ENCODE measurements at places on chromosomes 7 and 10.

- DNase-seq, result no peak
Measured at GRCh38 chr7:22651534-22652243, 75.3 kb upstream of the IL6 start.

GRCh38 chr10:115209133-115209532 lies 116.0 kb downstream of the ATRNL1 start:
- DNase-seq, result no peak

DNA sequence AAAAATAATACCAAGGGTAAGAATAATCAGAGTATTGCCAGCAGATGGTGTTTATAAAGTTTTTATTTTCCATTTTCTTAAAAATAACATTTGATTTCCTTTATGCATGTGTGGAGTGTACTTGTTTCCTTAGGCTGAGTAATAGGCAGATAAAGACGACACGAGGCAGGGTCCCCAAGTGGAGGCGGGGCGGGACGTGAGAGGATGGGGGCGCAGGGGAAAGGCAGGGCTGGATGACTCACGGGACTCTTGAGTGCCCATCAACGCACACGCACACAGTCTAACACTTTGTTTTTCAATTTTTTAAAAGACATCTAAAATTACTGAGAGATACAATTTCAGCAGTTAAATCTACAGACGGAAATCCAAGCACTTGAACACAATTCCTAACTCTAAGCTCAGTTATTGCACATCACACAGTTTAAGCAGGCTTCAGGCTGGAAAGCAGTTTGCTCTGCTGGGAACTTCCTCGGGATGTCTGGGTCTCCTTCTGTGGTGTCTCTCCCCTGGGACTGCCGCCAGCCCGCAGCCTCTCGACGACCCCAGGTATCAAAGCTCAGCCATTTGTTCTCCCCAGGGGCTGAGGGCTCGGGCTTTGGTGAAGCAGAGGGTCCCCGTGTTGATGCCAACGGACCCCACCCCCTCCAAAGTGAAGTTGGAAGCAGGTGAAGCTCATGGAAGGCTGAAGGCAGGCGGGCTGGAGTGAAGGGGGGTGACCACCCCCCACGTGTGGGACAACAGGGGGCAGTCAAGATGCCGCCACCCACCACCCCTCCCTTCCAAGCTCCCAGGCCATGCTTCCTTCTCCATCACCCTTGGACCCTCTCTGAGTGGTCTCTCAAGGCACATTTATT lies 29.1 kb downstream of the SPOCK2 start:
- DNase-seq, result no peak

GRCh38 chr7:157570531-157571200 lies 233.9 kb downstream of the DNAJB6 start:
- no peak for DNase-seq

GRCh38 chr10:71975871-71976725 lies 11.9 kb downstream of the CHST3 start:
- DNase-seq, result no peak

DNA sequence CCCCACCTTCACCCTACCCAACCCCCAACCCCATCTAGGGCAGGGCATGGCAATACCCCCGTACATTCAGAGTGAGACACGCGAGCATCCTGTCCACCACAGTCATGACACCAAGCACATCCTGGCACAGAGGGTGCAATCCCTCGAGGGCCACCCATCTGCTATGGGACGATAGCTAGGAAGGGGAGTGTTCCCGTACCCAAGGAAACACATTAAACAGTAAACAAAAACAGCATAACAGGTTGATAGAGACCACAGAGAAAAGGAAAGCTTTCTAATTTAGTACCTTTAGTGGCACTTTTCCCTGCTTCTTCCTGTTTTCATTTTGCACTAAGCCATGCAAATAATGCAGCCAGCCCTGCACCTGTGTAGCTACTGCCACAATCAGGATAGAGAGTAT lies 2.3 kb upstream of the SMKR1 start:
- no peak for DNase-seq

DNA sequence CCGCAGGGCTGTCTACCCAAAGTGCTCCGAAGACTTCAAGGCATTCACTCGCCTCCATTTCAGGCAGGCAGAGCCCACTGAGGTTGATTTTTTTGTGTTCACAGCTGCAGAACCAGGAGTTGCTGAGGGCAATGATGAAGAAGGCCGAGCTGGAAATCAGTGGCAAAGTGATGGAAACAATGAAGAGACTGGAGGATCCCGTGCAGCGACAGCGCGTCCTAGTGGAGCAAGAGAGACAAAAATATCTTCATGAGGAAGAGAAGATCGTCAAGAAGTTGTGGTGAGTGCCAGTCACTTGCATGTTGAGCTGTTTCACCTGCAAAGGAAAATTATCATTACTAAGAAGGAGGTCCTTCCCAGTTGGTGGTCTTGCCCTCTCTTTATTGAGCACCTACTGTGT lies 210.5 kb downstream of the ARHGAP21 start:
- DNase-seq, result no peak

DNA sequence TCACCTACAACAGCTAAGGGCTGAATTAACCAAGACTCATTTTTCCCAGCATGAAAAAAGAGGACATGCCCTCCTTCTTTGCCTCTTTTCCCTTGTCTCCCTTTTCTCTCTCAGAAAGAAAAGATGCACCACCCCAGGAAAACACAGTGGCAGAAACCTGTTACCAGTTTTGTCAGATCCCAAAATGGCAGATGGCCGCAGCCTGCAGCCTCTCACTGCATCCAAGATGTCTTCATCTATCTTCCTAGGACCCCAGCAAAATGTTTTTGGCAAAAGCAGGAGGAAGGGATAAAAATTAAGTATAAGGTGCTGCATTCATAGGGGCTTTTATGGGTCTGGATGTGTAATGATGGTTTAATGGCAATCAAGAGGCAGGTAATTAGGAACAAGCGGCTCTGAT lies 266.6 kb upstream of the NPVF start:
- DNase-seq, result no peak

DNA sequence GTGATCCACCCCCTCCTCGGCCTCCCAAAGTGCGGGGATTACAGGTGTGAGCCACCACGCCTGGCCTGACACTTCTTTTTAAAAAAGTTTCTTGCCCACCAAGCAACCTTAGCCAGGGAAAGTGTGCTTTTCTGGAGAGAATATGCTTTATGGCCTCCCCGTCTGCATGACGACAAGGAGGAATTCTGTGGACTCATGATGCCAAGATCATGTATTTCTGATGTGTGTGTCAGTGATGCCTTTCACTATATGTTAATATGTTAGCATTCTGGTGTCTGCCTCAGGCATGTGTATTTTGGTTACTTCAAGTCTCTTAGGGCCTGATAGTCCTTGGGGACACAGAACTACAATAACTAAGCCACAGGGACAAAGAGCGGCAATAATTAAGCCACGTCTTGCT lies 2.1 kb downstream of the PDSS1 start:
- DNase-seq, result no peak

DNA sequence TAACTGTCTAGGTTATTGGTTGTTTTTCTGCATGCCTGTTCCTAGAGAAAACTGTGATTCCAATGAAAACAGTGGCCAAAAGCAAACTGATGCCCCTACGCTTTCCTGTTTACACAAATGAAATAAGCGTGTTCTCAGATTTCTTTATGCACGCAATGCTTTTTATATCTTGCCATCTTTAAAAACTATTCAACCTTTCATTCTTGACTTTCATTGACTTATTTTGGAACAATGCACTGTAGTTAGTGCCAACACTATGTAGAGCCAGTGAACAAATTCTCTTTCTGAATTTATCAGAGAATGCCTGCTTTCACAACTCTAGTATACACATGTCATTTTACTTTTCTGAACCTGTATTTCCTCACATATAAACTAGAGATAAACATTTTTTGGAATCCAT lies 86.6 kb downstream of the CABCOCO1 start:
- DNase-seq, result no peak

GRCh38 chr7:158778471-158778870 lies 50.8 kb downstream of the ESYT2 start:
- no peak for DNase-seq

GRCh38 chr7:82865856-82866255 lies 296.8 kb downstream of the PCLO start:
- no peak for DNase-seq

- DNase-seq, result no peak
Measured at GRCh38 chr7:80415522-80415921, 96.3 kb downstream of the GNAT3 start.

- no peak for DNase-seq
Measured at GRCh38 chr10:47030191-47030703, 119.0 kb downstream of the PTPN20 start.

- DNase-seq, result no peak
Measured at GRCh38 chr10:71580415-71580814, 139.2 kb downstream of the C10orf105 start.

DNA sequence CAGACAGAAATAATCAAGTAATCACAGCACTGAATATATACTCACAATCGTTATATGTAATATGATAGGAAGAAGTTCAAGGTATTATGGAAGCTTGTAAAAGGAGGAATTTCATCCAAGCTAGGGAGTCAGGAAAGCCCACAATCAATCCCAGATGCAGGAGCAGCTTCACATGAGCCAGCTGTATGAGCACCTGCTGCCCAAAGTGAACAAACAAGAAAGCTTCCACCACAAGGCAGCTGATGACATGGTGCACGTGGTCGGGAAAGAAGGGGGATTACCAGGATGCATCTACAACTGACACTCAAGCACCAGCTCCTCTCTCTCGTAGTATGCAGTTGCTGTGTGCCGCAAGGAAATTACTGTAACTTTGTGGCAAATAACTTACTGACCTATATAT lies 225.2 kb downstream of the XPNPEP1 start:
- DNase-seq, result no peak
